Endodermal cell (in vitro differentiated cells): ENCODE measurements at places on chromosomes 16 and 17.
A peak's percentile ranks its signal among the peaks of the same experiment; 100 is the strongest.

GRCh38 chr17:32277284-32277683 lies 11.7 kb downstream of the RHBDL3 start:
- H3K36me3 ChIP-seq, result no peaks in the 10 kb centered on the region
- DNase-seq, result peak; percentile 93
- H3K27me3 ChIP-seq, result no peaks in the 10 kb centered on the region
- H3K27ac ChIP-seq, result peak overlapping the region; percentile 42
- H3K4me1 ChIP-seq, result peaks cover 5% of the 10 kb centered on the region

DNA sequence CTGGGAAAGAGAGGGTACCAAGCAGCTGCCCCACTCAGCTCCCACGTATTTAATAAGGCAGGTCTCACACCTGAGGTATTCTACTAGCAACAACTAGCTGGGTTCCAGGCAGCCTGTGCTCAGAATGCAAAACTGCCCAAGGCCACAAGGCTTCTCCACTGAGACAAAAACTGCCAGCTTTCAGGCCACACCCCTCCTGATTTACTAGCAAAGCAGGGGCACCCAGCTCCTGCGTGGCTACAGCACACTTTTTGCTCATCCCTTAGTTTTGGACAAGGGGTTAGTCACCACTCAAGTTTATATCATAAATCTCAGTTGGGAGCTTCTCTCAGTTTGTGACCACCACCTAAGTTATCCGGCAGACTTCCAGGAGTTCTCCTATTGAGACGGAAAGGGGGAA lies 494.6 kb downstream of the CDH11 start:
- peak; percentile 75 for DNase-seq
- H3K36me3 ChIP-seq, result no peaks in the 10 kb centered on the region
- no peak overlapping the region for H3K4me3 ChIP-seq
- H3K27ac ChIP-seq, result no peak overlapping the region
- no peaks in the 10 kb centered on the region for H3K4me1 ChIP-seq

GRCh38 chr17:39209317-39210092 lies 9.4 kb downstream of the RPL19 start:
- no peak overlapping the region for H3K27ac ChIP-seq
- DNase-seq, result peak; percentile 86
- peaks cover 4% of the 10 kb centered on the region for H3K4me1 ChIP-seq
- H3K27me3 ChIP-seq, result peaks cover 20% of the 10 kb centered on the region
- no peak overlapping the region for H3K4me3 ChIP-seq
- H3K36me3 ChIP-seq, result peaks cover 6% of the 10 kb centered on the region

- DNase-seq, result no peak
- H3K36me3 ChIP-seq, result peaks cover 57% of the 10 kb centered on the region
- H3K27ac ChIP-seq, result no peak overlapping the region
These were observed 15.5 kb upstream of the NFATC3 start for GRCh38 chr16:68069511-68070248.

DNA sequence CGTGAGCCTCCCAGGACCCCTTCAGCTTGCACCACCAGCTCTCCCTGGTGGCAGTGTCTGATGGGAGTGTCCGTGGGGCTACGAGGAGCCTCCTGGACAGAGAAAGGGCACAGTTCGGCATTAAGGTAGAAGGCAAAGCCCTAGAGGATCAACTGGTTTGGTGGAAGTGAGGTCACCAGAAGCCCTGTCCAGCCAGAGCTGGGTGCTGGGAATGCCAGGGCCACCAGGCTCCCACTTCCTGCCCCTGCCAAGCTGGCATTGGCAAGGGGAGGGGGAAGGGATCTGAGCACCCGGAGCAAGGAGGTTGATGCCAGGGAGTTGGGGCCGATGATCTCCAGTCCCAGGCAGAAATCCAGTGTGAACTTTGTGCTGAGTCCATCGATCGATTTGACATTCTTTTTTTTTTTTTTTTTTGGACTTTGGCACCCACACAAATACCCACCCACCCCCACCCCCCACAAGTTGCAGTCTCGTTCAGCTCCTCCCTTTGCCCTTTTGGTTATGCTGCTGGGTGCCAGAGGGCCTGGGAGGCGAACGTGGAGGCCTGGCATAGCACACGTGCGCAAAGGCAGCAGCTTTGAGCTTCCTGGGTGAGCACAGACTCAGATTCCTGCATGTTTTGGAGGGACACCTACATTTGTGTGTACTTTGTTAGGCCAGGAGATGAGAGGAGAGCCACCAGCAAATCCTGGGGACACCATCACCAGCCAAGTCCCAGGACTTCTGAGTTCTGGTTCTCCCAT lies 2.1 kb downstream of the NHERF1 start:
- peak overlapping the region; percentile 89 for H3K4me3 ChIP-seq
- H3K4me1 ChIP-seq, result peaks cover 29% of the 10 kb centered on the region
- no peak overlapping the region for H3K27ac ChIP-seq
- peaks cover 29% of the 10 kb centered on the region for H3K36me3 ChIP-seq

DNA sequence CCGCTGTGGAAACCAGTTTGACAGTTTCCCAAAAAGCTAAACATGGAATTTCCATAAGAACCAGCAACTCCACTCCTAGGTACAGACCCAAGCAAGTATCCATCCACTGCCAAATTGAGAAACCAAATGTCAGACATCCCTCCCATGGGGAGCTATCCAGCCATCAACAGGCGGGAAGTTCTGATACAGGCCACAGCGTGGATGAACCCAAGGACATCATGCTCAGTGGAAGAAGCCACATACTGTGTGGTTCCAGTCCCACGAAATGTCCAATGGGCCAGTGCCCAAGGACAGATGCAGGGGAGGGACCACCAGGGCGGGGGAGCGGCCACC lies 12.6 kb upstream of the BAIAP2 start:
- H3K36me3 ChIP-seq, result no peaks in the 10 kb centered on the region
- H3K27me3 ChIP-seq, result no peaks in the 10 kb centered on the region
- H3K4me1 ChIP-seq, result peaks cover 6% of the 10 kb centered on the region
- no peak overlapping the region for H3K4me3 ChIP-seq
- no peak for DNase-seq
- H3K27ac ChIP-seq, result no peak overlapping the region

GRCh38 chr17:72452286-72453173 lies 331.7 kb downstream of the SOX9 start:
- H3K4me1 ChIP-seq, result no peaks in the 10 kb centered on the region
- H3K27me3 ChIP-seq, result no peaks in the 10 kb centered on the region
- H3K27ac ChIP-seq, result no peak overlapping the region
- no peak for DNase-seq
- no peak overlapping the region for H3K4me3 ChIP-seq
